ENCODE measurements at places on chromosomes 12 and 14.

GRCh38 chr14:34785223-34786006, 71.0 kb upstream of the CFL2 start:
- DNase-seq = no peak

DNA sequence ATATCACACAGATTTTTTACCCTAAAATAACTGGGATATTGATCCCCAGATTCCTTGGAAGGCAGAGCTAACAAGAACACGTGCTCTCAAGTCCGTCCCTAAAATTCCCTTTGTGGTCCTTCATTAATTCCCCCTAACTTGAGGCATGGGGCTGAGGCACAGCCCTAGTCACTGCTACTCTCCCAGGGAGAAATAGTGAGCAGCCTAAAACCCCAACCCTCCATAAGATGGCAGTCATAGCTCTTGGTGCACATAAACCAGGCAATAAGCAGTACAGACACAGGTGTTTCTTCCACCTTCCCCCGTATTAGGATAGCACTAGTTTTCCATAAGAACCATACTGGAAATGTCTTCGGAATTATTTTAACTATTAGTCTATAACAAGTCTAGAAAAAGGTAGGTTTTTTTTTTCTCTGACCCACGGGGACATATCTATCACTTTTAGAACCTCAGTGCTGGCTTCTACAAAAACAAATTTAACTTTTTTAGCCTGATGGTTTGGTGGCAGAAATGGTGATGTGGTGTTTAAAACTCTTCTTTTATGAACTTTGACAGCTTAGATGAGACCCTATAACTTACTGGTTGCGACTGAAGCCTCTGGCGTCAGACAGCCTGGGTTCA, 3.1 kb upstream of the ARHGEF40 start:
- peak; percentile 30 for DNase-seq

DNA sequence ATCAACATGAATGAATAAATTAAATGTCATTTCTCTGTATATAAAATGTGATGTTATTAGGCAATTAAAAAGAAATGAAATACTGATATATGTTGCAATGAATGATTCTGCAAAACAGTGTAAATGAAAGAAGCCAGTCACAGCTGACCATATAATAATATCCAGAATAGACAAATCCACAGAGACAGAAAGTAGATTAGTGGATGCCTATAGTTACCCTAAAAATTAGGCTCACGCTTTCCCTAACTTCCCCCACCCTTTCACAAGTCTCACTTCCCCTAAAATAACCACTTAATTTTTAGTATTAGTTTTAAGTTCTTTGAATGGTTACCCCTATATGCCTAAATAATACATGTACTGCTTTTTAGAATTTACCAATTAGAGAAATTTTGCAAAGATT, 348.9 kb upstream of the FAR2 start:
- no peak for DNase-seq

DNA sequence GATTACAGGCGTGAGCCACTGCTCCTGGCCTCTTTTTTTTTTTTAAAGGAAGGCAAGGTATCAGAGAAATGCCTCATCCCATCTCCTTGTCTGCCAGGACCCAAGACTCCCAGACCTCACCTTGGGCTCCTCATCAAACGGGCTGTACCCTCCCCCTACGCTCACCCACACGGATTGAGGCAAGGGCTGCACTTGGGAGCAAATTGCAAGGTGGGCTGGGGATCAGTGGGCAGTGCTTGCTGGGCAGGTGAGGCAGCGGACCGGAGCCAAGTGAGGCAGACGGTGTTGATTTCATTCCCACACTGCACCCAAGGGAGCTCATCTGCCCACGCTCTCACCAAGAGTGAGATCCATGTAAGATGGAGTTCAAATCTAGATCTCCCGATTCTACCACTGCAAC, 41.0 kb upstream of the DICER1 start:
- DNase-seq = no peak

DNA sequence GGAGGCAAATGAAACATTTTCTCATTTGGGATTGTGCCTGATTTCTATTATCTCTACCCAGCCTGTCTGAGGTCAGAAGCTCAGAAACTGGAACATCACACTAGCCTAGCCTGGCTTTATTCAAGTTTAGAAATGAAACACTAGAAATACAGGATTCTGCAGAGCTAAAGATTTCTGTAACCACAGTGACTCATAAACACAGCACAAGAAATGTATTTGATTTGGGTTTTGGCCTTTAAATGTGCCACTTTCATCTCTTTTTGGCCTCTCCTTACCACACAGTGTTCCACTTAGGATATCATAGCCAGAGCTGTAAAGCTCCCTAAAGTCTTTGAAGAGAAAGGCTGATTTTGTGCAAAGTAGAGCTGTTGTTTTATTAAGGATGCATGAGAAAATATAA, 307.5 kb downstream of the EMP1 start:
- DNase-seq = no peak

DNA sequence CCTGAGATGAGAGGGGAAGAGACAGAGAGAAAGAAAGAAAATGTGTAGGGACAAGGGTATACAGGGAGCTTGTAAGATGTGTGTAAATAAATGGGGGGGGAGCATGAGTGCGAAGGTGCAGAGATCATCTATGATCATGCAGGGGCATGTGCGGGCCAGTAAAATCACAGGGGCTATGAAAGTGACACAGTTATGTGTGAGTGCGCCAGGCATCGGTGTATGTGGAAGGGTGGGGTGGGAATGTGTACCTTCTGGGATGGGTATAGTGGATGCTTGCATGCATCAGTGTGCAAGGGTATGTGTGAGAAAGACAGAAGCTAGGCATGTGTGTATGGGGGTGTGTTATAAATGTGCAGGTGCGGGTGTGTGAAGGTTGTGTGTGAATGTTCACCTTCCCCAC, 18.4 kb upstream of the KRT78 start:
- DNase-seq = no peak

DNA sequence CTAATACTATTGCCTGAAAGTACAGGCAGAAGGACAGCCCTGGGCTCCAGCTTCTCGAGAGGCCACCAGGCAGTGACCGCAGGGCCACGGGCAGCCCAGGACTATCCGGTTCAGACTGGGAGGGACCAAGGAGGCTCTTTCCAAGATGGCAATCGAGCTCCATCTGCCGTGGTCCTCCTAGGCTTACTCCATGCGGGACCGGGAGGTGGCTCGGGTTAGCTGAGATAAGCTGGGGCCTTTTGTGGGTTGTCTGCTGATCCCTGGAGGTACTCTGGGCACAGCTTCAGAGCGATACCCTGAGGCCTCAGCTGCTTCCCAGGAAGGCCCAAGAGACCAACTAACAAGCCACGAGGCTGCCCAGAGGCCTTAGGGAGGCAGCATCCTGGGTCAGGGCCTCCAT, 33.1 kb downstream of the SNRNP35 start:
- DNase-seq = no peak

GRCh38 chr12:106709068-106709511, 65.4 kb upstream of the RIC8B start:
- no peak for DNase-seq

GRCh38 chr12:123199936-123200335, 33.0 kb downstream of the MPHOSPH9 start:
- DNase-seq = no peak

DNA sequence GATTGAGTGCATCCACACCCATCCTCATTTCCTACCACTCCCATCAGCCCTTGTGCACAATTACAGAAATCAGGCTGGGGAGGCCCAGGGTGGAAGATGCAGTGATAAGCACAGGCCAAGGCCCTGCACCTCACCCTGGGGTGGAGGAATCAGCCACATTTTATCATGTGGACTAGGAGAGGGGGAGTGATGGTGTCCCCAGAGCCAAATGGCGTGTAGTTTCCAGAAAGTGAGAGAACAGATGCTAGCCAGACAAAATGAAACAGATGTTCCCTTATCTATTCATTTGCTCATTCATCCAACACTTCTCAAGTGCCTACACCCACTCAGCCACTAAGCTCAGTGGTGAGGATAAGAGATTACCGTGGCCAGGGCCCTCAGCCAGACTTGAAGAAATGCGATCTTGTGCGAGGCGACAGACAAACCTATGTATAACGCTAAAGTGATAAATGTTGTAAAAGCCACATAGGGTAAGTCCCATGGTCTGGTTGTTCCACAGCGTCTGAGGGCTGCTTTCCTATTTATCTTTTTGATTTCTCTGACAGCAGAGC, 93.6 kb downstream of the STAB2 start:
- no peak for DNase-seq

GRCh38 chr14:32939254-32940065, 781 bp downstream of the NPAS3 start:
- peak; percentile 55 for DNase-seq

- no peak for DNase-seq
These were observed 159.2 kb upstream of the SLC38A2 start for GRCh38 chr12:46531804-46532203.

GRCh38 chr14:90785471-90785870, 30.8 kb downstream of the TTC7B start:
- peak; percentile 31 for DNase-seq

GRCh38 chr12:76649099-76649498, 89.5 kb upstream of the OSBPL8 start:
- DNase-seq = no peak

- no peak for DNase-seq
These were observed 81.6 kb downstream of the ITPK1 start for GRCh38 chr14:93033983-93034670.

- no peak for DNase-seq
These were observed 24.4 kb upstream of the CCDC175 start for GRCh38 chr14:59601056-59601455.

DNA sequence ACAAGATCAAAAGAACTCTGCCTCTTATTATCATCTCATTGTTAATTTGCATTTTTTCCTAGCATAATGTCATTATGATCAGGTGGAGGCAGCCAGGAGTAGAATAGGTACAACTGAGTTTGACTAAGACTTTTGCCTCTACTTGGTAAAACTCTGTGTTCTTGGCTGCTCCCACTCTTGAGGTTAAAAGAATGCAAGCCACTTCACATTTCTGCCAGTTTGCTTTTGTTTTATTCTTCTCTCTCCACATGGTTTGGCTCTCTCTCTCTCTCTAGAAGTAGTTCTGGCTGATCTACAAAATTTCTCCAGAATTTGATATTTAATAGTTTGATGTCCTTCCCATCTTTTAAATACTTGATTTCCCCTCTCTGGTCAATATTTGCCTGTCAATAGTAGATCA, 170.7 kb upstream of the E2F7 start:
- DNase-seq = no peak
